ENCODE measurements at places on chromosomes 2 and 18. TPM values are rescaled to one million over a fixed set of nuclear protein-coding genes. Genes with fewer than 3 reads are reported as not detected.

The NGEF gene
- 2.7 TPM for total RNA-seq

DNA sequence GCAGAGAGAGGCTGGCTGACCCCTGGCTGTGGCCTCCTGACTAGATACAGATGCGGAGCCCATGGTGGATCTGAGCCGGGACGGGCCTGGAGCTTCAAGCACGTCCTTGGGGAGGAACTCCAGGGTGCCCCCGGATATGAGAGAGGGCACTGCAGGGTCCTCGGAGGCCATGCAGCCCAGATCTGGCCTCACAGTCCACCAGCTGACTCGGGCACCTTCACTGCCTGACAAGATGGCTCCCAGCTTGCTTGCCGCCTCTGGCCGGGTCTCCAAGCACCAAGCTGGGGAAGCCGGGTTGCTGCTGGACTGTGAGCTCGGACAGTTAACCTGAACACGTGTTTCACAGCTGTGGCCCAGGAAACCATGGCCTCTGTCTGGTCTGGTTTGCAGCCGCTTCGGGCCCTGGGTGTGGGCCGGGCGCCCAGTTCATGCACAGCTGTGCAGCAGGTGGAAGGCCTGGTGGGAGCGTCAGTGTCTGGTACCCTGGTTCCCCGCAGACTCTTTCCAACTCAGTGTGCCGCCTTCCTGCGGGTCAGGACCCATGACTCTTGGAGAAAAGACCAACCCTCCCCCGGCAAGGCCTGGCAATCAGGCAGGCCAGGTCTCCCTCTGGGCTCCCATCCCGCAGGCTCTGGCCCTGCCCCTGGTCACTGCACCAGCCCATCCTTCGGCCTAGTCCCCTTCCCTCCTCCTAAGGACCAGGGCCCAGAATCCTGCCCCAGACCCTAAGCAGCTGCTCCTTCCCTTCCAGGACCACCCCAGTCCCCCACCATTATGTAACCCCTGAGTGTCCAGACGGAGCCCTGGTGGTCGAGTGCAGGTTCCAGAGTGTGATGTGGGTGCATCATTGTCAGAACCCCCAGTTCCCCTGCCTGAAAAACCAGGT, 74.6 kb upstream of the OTOS start:
- no peak for DNase-seq

GRCh38 chr2:65366595-65367125, 65.7 kb downstream of the SPRED2 start:
- peak; percentile 97 for DNase-seq

DNA sequence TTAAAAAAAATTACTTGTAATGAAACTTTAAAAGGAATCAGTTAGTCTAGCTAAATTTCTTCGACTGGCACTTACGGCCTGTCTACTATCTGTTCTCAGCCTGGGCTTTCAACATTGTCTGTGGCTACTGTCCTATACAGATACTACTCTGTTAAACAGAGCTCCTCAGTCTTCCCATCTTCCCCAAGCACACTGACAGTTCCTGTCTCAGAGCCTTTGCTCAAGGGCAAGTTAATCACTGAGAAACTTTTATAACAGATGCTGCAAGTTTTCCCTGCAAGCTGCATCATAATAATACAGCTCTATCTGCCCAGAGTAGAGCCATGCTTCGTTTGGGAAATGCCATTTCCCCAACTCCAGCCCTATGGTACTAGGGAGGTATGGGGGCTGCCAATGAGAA, 11.3 kb upstream of the YPEL5 start:
- no peak for DNase-seq

DNA sequence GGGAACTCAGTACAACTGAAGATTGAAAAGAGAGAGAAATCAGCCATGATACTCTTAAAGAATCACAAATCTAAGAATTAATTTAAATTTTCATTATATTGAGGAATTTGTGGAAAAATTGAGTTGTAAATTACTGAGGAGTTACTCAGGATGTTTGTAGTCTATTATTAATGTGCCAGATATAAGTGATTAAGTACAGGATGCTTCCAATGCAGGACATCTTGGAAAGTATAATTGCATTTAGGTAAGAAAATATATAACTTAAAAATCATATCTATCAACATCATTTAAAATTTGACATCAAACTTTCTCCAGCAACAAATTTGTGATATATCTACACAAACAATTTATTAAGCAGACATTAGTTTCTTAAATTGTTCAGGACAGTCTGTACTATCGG, 1.3 kb downstream of the CALCRL start:
- DNase-seq = no peak

DNA sequence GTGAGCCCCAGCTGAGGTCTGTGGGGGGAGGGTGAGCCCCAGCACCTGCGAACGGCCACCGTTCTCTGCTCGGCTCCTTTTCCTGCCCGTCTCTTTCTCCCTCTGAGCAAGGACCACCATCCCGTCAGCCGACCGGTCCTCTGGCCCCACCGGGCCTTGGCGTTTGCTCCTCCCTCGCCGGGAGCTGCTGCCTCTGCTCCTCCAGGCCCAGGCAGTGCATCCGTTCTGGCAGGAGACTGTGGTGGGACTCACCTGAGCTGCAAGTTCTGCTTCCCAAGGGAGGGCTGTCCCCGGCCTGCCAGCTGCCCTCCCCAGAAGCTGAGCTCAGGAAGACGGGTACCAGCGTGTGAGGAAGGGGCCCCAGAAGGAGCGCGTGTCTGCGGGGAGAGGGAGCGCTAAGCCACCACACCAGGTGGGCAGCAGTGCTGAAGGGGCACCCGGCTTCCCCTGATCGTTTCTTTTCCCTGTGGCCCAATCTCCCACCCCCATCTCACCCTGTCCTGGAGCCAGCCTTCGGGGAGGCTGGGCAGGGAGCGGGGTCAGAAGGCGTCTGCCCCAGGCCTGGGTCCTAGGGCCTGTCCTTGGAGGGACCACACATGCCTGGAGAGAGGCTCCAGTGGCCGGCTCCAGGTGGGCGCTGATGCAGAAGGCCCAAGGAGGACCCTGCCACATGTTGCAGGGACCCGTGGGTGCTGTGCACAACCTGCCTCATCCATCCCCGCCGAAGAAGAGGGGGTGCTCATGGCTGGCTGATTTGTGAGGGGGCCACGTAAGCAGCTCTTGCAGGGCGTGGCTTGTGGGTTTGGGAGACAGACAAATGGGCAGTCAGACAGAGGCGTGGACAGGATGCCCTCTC, 2.5 kb upstream of the RTP5 start:
- no peak for DNase-seq

Data from HT1080 (cell line).